Hematopoietic multipotent progenitor cell treated with erythropoietin and hydrocortisone succinate and interleukin-3 and kit ligand, for 6 days (in vitro differentiated cells): ENCODE measurements at places on chromosomes 2 and 18.

- DNase-seq = peak; percentile 67
These were observed 99.5 kb downstream of the RBMS1 start for GRCh38 chr2:160394153-160394552.

- peak; percentile 41 for DNase-seq
These were observed 35.8 kb downstream of the ST3GAL5 start for GRCh38 chr2:85852937-85853498.

- DNase-seq = no peak
These were observed 160.1 kb downstream of the HAUS1 start for GRCh38 chr18:46264255-46264654.

DNA sequence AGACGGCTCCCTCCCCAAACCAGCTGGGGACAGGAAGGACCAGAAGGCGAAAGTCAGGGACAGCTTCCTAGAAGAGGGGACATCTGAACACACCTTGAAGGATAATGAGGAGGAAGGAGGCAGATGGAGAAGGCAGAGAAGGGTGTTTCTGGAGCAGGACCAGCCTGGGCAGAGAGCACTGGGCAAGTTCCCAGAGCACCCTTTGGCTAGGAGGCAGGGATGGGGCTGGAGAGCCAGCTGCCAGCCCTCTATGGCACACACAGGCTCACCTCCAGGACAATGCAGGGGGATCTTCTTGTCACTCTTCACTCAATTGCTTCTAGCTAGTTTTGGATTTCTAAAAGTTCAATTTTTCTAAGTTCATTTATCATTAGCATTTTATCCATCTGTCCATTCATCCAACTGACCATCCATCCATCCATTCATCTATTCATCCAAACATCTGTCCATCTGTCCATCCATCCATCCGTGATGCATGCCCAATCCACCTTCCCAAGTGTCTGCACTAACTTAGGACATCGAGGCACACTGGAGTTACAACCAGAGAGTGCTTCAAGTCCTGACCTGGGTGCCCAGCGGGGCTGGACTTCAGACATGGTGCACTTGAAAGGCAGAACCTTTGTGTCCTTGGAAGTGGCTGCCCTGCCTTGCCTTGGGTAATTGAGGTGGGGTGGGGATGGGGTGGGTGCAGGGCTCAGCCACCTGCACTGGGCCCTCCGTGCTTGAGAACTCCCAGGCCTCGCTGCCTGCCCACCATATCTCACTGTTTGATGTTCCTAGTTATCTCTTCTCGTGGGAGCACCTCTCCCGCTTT is 42.5 kb downstream of the INHBB start:
- DNase-seq = no peak

- no peak for DNase-seq
These were observed 11.4 kb downstream of the RDH14 start for GRCh38 chr2:18549083-18549482.

DNA sequence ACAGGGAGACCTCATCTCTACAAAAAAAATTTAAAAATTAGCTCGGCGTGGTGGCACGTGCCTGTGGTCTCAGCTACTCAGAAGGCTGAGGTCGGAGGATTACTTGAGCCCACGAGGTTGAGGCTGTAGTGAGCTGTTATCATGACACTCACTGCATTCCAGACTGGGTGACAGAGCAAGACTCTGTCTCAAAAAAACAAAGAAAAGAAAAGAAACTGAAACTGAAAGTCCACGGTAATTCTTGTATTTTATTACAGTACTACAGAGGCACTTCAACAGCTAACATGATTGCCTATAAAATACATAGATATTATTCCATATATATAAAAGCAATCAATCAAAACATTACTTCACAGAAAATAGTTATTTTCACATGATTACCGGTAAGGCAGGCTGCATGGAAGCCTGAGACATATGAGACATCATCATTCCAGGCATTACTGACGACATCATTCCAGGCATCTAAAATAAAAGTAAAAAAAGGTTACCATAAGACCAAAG is 23.1 kb downstream of the PRPF40A start:
- DNase-seq = peak; percentile 60

- peak; percentile 20 for DNase-seq
These were observed at the start of gene ANTXR1 for GRCh38 chr2:69013142-69013839. Gene ANTXR1, plus strand, starts transcription at chr2:69013179. Its CDS starts 321 bp downstream, at chr2:69013500.

- no peak for DNase-seq
These were observed 58.8 kb upstream of the HAAO start for GRCh38 chr2:42851186-42851585.

DNA sequence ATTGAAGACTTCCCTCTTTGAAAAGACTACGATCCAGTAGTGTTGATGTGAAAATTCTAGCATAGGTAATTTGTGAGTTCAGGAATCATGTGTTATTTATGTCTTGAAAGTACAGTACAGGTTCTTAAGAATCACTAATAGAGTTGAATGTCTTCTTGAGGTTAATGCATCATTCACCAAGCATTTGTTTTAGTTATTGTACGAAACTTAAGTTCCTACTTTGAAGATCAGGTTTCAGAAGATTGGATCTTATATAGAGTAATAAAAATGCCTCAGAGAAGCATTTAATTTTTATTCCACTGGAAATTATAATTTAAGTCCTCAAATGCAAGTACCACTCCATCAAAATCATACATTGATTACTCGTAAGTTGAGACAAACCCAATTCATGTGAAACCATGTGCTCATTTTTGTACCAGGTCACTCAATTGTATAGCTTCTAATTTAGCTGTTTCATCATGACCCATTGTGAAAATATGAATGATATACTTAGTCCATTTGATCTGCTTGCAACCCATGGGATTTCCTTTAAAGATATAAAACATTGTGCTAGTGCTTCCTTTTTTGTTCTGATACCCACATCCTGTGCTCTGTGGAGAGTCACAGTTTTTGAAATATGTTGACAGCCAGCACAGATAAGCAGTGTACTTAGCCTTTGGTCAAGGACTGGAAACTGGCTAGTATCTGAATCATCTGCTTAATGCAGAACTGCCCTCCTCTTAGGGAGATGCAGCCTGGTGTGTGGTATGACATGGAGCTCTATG is 22.5 kb upstream of the RAB27B start:
- peak; percentile 91 for DNase-seq

- peak; percentile 49 for DNase-seq
These were observed 37.0 kb upstream of the CTDP1 start for GRCh38 chr18:79642626-79643025.

- DNase-seq = no peak
These were observed 391.1 kb downstream of the TNS1 start for GRCh38 chr2:217611626-217612127.

DNA sequence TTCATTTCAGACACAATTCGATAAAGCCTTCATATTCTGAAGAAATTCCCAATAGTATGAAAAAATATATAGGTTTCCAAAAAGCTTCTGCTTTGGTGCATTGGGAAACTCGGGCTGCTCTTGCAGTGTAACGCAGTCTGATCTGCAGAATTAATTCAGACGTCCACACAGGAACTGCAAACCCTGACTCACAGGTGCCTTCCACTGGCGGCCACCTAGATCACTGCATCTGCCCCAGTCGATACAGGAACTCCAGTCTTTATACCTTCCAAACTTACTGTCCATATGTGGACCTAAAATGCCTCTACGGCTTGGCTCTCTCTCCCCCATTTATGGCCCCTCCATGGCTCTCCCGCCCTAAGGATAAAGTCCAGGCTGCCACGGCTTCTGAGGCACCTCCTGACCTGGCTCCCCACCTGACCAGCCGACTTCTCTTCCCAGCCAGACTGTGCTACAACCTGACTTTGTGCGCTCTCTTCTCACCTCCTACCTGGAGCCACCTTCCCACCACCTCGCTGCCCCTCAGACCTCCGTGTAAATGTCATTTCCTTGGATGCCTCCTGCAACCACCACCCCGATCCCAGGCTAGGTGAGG is 39.7 kb downstream of the L3MBTL4 start:
- DNase-seq = no peak

- DNase-seq = no peak
These were observed 316.5 kb downstream of the CYP26B1 start for GRCh38 chr2:71831193-71831577.

GRCh38 chr2:9560628-9561027 is 5.0 kb upstream of the ADAM17 start:
- no peak for DNase-seq

DNA sequence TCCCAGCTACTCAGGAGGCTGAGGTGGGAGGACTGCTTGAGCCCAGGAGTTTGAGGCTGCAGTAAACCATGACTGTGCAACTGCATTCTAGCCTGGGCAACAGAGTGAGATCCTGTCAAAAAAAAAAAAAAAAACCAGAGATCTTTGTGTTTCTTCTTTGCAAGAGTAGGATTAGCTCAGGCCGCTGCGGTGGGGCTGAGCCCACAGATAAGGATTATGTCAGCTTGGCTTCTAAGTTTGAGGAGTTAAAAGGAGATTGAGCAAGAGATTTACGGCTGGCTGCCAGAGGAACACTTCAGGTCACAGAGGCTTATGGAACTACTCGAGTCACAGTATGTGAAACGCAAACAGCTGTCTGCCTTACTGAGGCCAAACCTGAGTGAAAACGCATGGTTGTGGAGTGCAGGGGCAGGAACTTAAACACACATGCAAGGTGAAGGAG is 146.7 kb upstream of the L3MBTL4 start:
- DNase-seq = peak; percentile 41

DNA sequence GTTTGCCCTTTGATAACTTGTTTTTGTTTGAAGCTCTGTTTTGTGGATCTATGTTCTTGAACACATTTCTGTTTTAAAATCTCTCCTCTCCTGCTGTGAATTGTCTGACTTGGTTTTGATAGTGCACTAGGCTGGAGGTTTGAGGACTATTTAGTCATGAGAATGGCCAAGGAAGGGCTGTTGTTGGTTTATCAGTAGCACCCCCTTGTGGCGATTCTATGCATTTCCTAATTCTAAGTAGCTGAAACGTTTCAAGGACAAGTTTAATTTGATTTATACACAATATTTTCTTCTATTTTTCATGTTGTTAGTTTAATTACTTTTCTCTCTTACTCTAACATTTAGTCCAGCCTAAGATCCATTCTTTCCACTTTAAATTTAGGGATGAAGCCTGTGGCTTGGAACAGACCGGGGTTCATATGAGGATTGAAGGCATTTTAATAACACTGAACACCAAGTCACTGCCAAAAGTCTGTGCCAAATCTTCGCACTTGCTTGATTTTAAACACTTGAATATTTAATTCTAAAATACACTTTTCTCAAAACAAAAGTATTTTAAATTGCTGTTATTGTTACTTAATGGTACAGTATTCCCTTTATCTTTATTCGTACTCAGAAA is 166.0 kb downstream of the SOCS6 start:
- peak; percentile 88 for DNase-seq

- no peak for DNase-seq
These were observed 49.8 kb downstream of the SPATS2L start for GRCh38 chr2:200356321-200356720.

GRCh38 chr2:128494307-128494639 is 175.6 kb upstream of the HS6ST1 start:
- DNase-seq = no peak

- DNase-seq = no peak
These were observed 285.6 kb downstream of the THSD7B start for GRCh38 chr2:137050949-137051348.

DNA sequence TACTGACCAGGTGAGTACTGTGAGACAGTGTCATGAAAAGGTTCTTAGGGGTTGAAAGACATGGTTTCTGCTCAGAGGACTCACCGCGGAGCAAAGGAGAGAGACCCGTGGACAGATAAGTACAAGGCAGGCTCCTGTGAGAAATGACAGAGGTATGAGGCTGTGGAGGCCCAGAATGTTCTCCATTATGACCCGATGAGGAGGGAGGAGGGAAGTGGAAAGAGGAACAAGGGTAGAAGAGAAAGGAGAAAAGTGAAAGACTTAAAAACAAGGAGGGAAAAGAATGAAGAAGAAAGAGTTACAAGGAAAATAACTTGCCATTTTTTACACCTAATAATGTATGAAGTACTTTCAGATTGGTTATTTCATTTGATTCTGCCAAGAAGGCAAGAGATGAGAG is 29.8 kb downstream of the MAPRE3 start:
- no peak for DNase-seq

DNA sequence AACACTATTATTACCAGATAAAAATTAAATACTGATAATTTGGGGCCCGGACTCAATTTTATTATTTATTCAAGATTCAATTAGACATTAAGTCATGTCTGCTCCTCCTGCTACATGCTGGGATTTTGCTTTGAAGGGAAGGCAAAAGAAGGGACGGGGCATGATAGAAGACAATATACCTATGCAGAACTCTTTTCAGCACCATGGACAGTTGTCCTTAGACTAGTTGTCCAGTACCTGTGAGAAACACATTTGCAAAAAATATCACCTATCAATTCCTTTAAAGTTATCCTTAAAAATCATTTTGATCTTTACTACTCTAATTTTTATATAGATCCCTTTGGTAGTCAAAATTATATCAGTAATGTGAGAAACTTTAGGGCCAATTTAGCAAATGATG is 100.2 kb upstream of the SULT1C3 start:
- DNase-seq = peak; percentile 82

DNA sequence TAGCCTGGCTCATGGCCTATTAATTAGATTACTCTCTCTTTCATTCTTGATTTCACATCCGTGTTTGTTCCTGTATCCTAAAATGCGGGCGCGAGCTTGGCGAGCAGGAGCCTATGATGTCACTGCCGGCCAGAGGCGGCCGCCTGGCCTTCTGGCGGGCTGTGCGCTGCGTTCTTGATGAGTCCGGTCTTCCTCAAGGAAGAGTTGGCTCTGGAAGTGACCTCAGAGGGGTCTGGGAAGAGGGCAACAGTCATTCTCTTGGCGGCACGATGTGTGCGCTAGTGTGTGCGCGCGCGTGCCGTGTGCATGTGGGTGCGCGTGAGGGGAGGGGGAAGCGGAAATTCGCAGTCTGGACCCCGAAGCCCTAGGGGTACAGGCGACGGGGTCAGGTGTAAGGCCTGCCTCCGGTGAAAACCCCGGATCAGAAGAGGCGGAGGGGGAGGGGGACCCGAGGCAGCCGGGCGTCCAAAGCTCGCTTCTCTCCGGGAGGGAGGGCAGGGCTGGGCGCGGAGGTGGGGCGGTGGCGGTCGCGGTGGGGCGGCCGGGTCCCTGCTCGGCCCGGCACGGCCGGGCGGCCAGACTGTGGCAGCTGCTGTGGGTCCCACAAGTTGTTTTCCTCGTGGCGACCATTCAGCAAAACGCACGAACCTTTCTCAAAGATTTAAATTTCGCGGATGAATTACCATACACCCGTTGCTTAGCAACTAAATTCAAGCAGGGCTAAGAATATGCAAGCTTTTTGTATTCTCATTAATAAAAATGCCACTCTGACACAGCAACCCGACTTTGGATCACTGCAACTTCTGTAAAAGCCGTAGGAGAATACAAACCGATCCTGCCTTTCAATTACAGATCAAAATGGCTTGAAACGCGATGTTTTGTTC is 8.4 kb downstream of the POU3F3 start:
- DNase-seq = peak; percentile 23
